Astrocyte (in vitro differentiated cells and primary cell): ENCODE measurements at places on chromosomes 16 and 17. TPM values are rescaled to one million over a fixed set of nuclear protein-coding genes. Genes with fewer than 3 reads are reported as not detected.

CTRB2 gene
- total RNA-seq = 0.43 TPM in 1 of 2 replicates, not detected in the other

TMEM92 gene
- 18.3 and 28.2 TPM in 2 replicates for total RNA-seq

SYCE1L gene
- total RNA-seq = 2.0 and 5.2 TPM in 2 replicates

HOXB13 gene
- not detected in 2 replicates for total RNA-seq

TBC1D3E gene
- total RNA-seq = not detected in 2 replicates
